Activated CD4-positive, alpha-beta T cell treated with anti-CD3 and anti-CD28 coated beads, Interleukin-2, Interleukin-6, amounts not matched to agents 100 ng/mL and 50 ng/mL, durations not matched to agents 16 hours and 8 hours (primary cell): ENCODE measurements at places on chromosomes 3 and 15.
A peak's percentile ranks its signal among the peaks of the same experiment; 100 is the strongest.

- no peak for DNase-seq
Measured at GRCh38 chr3:143145906-143146305, 26.3 kb downstream of the CHST2 start.

GRCh38 chr3:129382366-129382765 is 46.1 kb downstream of the EFCAB12 start:
- no peak for DNase-seq

GRCh38 chr3:27826448-27826847 is 104.3 kb upstream of the EOMES start:
- no peak for DNase-seq

- peak; percentile 6 for DNase-seq
Measured at GRCh38 chr15:93566762-93567161, 477.8 kb upstream of the RGMA start.

DNA sequence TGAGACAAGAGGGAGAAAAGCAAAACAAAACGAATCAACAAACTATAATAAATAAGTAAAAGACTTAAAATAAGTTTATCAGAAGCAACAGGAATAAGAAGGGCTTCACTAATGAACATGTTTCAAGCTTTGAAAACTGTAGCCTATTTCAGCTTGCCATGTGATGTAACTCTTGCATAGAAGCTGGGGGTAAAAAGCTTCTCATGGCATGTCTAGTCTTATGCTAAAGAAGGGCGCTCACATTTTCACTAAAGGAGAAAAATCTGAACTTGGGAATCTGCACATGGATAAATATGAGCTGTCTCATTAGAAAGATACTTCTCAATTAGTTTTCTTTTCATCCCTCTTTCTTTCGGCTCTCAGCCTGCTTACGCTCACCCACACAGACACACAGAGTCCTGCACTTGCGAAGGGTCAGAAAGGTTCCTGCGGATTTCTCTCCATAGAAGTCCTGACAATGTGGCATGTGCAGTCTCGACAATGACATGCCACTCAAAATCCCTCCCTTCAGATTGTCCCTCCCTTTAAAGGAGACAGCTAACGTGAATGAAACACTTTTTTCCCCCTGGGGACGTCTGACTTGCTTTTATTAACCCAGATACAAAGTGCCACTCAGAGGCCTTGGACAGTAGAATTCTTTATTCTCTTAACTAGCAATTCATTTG is 568.9 kb upstream of the NR2F2 start:
- DNase-seq = no peak

- DNase-seq = no peak
Measured at GRCh38 chr3:99163314-99163713, 261.8 kb upstream of the DCBLD2 start.

GRCh38 chr15:72958634-72959033 is 93.6 kb upstream of the NEO1 start:
- no peak for DNase-seq

DNA sequence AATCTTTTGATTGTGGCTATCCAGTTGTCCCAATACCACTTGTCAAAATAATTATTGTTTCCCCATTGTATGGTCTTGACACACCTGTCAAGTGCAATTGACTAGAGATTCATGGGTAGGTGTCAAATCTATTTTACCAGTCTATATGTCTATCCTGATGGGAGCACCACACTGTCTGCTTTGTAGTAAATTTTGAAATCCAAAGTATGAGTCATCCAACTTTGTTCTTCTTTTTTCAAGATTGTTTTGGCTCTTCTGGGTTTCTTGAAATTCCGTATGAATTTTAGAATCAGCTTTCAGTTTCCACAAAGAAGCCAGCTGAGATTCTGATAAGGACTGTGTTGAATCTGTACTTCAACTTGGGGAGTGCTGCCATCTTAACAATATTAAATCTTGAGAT is 71.9 kb downstream of the CSNK1G1 start:
- DNase-seq = no peak

DNA sequence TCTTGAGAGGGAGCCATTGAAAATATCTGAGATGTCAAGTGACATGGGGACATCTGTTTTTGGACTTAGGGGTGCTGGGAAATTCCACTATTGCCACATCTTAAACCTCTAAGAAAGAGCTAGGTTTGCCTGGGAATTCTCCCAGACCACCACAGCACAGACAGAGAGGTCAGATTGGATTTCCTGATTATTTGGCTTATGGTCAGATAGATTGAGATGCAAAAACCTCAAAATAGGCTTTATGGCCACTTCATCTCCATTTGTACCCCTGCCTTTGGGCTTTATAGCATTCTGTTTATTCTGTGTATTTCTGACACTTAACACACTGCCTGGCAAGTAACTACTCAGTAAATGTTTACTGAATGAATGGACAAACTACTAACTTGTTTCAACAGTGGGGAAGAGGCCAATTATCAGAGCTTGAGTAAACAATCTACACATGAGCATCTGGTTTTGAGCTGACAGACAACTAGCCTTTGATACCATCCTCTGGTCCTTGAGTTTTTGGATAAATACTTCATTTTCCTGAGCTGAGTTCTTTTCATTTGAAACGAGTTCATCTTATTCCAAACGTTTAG is 81.8 kb downstream of the TP63 start:
- no peak for DNase-seq

- no peak for DNase-seq
Measured at GRCh38 chr3:183295211-183295610, 42.2 kb downstream of the B3GNT5 start.

DNA sequence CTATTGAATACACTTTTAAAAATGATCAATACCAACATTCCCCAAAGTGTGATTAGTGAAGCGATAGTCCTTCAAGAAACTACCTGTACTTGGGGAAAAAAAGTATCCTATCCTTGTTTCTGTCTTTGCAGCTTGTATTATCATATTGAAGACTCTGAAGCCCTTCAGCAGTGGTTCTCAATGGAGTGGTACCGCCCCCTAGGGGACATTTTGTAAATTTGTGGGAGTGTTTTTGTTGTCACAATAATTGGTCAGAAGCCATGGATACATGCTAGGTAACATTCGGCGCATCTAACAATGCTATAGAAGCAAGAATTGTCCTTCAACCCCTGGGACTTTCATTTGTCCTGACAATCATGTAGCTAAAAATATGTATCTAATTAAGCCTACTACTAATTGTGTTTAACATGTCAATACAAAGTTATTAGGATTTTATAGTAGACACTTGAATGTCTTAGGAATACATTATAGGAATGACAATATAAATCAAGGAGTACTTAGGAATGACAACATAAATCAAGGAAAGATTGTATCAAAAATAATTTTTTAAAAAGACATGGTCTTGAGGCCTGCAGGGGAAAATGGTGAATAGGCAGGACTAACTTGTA is 53.7 kb downstream of the NMD3 start:
- DNase-seq = peak; percentile 68

DNA sequence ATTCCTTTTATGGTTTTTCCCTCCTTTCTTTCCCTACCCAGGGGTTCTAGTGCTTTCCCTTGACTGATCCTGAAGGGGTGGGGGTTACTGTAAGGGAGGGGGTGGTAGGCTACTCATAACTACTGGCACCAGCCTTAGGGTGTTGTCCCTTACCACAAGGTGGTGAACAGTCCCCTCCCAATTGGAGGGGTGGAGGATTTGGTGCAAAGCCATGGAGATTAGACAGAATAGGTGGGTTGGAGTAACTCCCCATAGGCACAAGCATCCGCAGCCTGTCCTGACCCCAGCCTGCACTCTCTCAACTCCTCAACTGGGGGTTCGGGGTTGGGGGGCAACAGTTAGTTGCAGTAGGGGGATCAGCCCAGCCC is 2.6 kb upstream of the HYAL2 start:
- DNase-seq = no peak

- no peak for DNase-seq
Measured at GRCh38 chr3:72035606-72036005, 250.7 kb upstream of the PROK2 start.

GRCh38 chr3:141440942-141441341 is 45.9 kb upstream of the RASA2 start:
- DNase-seq = no peak

GRCh38 chr15:63888146-63888545 is 54.4 kb upstream of the HERC1 start:
- no peak for DNase-seq

- peak; percentile 8 for DNase-seq
Measured at GRCh38 chr3:186746008-186746407, 28.8 kb downstream of the KNG1 start.

- DNase-seq = no peak
Measured at GRCh38 chr3:82883072-82883471, 1121.6 kb upstream of the GBE1 start.

DNA sequence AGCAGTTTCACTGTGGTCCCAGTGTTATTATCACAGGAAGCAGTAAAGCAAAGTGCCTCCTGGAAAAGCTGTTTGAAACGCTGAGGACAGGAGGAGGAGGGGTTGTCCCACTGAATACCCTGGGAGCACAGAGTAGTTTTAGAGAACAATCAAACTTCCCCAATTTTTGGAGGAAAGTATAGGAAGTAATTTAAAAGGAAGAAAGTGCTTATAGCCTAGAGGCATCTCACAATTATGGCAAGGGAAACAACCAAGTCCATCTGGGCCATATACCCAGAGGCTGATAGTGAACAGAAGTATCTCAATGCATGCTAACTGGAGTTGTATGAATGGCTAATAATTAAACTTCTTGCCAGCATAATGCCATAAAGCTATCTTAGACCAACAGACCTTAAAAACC is 137.2 kb upstream of the EPHA6 start:
- DNase-seq = no peak

- DNase-seq = no peak
Measured at GRCh38 chr3:11755276-11755675, 91.4 kb downstream of the TAMM41 start.

- DNase-seq = no peak
Measured at GRCh38 chr3:118536764-118537163, 497.9 kb downstream of the IGSF11 start.
